Activated CD8-positive, alpha-beta memory T cell treated with anti-CD3 and anti-CD28 coated beads for 1 hour (primary cell): ENCODE measurements at places on chromosomes 13 and 19.

DNA sequence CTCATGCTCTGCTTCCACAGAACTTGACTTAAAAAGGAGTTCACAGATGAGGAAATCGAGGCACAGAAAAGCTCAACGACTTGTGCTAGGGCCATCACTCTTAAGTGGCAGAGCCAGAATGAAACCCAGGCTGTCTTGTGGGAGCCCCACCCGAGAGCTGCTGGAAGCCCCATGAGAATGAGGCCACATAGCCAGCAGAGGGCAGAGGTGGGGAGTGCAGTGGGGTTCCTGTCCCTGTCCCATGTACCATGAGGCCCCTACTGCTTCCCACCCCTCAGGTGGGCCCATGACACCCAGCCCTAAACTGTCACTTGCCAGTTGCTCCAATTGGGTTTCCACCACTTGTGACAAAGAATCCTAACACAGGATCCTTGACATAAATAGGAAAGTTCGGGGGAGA lies 175.9 kb downstream of the IRS2 start:
- peak; percentile 1 for DNase-seq

- peak; percentile 24 for DNase-seq
These were observed 59.9 kb downstream of the LIG4 start for GRCh38 chr13:108155185-108156106.

DNA sequence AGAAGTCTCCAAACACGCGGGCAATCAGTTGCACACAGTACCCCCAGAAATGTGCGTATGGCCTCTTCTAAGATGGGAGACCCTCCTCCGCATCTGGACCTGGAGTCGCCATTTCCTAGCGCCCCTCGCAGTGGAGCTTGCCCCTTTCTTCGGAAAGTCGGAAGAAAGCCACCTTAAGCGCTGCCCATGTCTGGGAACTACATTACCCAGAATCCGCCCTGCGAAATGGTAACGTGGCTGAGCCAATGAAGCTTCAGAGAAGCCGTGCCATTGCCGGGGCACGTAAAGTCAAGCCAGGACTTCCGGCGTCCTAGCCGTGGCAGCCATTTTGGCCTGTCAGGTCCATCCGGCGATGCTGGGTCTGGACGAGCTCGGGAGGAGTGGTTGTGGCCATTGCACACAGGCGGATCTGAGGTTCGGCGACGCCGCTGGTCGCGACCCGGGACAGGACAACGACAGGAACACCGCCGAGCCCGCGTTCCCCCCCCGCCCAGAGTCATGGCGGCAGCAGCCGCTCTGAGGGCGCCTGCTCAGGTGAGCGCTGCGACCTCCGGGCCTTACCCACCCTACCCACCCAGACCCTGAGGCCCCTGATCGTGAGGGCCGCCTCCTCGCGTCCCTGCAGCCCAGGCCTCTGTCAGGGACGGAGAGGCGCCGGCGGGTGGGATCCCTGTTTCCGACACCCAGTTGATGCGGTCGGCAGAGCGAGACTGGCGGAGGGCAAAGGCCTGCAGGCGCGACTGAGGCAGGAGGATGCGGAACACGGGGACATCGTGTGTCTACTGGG lies at the start of gene ZNF586:
ZNF586 (plus strand) TSS at position 332 of the 787 bp plus-strand sequence; CDS start at position 499, 167 bp downstream.
- DNase-seq = peak; percentile 74

GRCh38 chr13:41649659-41650058 lies 192.3 kb downstream of the RGCC start:
- no peak for DNase-seq

GRCh38 chr13:95588134-95588533 lies 35.6 kb downstream of the CLDN10 start:
- no peak for DNase-seq

GRCh38 chr19:10580979-10581631 lies 6.0 kb downstream of the AP1M2 start:
- DNase-seq = peak; percentile 81
